ENCODE measurements at places on chromosomes 5 and 9.

DNA sequence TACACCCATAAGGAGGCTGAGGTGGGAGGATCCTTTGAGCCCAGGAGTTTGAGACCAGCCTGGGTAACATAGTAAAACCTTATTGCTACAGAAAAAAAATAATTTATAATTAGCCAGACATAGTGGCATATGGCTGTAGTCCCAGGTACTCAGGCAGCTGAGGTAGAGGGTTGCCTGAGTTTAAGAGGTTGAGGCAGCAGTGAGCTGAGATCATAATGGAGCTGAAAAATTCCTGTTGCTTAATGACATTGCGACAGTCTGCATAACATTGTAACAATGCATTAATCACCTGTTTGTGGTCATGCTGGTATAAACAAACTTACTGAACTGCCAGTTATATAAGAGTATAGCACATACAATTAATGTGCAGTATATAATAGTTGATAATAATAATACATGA is 214.2 kb downstream of the TRIM32 start:
- no peak for DNase-seq

DNA sequence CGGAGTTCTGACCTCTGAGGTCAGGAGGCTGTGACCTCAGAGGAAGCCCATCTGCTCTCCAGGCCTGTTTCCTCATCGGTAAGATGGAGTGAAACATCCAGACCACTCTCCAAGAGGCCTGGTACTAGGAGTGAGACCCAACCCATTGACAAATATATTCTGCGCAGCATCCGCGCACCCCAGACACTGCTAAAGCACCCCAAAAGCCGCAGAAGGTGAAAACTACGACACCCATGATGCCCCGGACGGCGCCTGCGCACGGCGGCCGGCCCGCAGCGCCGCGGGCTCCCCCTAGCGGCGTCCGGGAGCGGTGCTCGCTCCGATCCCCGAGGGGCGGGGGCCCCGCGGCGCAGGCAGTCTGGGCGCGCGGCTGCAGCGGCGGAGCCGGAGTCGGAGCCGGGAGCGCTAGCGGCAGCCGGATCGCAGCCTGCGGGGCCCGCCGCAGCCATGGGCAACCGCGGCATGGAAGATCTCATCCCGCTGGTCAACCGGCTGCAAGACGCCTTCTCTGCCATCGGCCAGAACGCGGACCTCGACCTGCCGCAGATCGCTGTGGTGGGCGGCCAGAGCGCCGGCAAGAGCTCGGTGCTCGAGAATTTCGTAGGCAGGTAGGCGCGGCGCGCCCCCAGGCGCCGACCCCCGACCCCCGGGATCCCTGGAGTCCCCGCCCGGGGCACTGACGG is at the start of gene DNM1:
Gene DNM1, plus strand, starts transcription at position 356 of the 683 bp plus-strand sequence. Its CDS starts 92 bp downstream, at position 448.
- no peak for DNase-seq

GRCh38 chr5:41924526-41924871 is 582 bp upstream of the FBXO4 start:
- no peak for DNase-seq

DNA sequence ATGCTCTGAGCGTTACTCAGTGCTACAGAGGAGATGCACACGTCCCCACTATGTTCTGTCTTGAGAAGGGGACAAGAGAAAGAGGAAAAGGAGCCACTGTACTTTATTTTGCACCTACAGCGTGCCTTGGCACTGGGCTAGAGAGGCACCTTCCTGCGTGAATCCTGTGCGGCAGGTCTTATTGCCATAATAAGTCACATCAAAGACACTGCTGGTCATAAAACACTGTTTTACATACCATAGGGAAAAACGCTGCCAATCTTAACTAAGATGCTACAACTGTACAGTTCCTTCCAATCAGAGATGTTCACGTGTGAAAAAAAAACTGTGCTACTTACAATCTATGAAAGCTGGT is 48.1 kb downstream of the NEURL1B start:
- DNase-seq = no peak

- no peak for DNase-seq
Observed at GRCh38 chr5:102799017-102799416, 43.9 kb downstream of the PAM start.

GRCh38 chr9:114511978-114512874 is 7.0 kb upstream of the WHRN start:
- no peak for DNase-seq
